ENCODE measurements at places on chromosomes 4 and X.

DNA sequence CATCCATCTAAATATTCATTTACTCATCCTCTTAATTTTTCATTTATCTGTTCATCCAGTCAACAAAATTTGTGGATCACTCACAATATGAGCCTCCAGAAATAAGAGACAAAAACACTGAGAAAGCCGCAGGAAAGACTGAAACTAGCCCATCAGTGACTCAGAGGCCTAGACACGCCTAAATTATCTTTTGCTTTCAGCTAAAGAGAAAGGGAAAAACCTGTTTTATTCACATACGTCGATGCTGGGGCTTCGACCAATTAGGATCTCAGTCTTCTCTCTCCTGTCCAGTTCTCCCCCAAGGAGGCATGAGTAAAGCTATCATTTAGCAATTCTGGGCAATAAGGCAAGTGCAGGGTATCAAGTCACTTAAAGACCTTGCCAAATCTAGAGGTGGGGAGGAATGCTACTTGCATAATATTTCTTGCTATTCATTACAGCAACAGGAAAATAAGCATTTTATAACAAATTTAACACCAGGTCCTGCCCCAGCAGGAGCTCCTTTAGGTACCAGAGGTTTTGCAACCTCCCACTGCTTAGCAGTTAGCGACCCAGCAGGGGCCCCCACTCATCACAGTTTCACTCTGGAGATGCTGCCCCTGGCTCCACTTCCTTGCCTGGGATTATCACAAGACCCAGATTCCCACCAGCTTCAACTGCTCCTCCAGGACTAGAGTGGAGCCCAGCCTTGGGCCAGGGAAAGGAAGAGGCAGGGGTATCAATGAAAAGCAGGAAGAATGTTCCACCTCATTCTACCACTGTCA, 30.1 kb upstream of the TMEM154 start:
- no peak for DNase-seq

DNA sequence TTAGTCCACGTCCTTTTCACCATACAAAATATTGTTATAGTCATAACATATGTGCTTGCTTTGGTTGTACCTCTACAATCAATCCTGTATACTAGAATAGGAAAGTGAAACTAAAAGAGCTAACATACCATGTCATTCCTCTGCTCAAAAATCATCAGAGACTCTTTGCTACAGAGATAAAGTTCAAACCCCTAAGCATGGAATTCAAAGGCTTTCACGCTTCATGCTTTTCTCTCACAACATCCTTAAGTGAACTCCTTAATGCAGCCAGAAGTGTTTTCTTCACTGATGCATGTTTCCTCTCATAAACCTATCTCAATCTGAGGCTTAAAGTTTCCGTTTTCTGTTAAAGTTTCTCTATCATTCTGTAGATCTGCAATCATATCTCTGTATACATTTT, 744.6 kb upstream of the IGFBP7 start:
- DNase-seq: no peak

GRCh38 chrX:40081679-40082068, 16.1 kb downstream of the BCOR start:
- no peak for DNase-seq

DNA sequence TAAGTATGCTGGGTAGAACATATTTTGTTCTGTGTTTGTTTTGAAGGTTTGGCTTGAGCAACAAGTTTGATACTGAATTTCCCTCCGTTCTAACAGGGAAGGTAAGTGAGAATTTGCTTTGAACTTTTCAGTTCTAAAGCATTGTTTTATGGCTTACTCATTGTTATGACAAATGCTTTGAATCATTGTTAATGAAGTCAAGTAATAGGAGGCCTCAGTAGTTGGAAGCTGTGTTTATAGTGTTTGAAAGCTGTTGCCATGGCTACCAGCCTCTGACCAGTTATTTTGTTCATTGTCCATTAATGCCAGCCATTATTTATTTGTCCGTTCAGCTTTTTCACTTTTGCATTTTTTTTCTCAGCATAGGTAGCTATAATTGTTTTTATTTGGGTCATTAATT, 14.4 kb downstream of the CHIC1 start:
- peak; percentile 74 for DNase-seq

DNA sequence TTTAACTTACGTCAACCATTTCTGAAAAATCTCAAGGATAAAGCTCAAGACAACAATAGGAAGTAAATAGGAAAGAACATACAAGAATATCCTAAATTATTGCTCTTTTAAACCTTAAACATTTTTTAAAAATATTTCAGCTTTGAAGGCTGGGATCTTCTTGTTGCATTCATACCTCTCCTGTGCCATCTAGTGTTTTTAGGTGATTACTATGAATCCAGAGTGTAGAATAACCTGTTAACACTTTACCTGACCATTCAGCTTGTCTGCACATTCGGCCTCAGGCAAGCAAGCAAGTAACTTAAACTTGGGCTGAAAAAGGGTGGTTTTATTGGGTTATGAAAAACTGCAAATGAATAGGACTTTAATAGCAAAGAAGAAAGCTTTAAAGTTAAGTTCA, 507.8 kb upstream of the INTU start:
- no peak for DNase-seq

DNA sequence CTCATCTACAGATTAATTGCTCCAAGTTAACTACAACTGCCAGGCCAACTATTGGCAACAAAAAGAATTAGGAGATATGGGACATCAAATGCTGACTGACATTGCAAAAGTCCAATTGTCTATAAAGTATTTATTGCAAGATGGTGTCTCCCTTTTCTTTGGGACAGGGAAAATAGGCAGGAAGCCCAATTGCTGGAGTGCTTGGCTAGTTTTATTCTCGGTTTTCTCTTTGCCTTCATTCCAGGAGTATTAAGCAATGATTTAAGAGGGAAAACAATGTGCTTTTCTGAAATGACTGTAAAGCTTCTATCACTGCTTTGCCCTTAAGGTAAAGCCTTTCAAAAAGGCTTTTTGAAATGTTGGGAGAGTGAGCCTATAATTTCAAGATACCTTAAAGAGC, 62.8 kb upstream of the DIAPH2 start:
- DNase-seq: no peak

DNA sequence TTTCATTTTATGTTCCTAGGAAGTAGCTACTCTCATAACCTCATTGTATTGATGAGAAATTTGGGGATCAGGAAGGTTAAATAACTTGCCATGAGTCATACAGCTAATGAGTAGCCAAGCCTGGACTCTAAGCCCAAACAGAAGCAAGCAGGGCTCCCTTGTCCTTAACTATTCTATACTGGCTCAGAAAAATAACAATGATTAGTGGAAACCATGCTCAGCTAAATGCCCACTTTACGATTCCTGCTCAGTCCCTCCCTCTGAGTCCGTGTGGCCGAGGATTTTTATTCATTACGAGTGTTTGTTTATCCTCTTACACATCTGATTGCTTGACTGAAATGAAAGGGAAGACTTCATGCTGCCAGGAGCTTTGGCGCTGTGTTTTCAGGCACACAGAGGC, 100.9 kb downstream of the SLC34A2 start:
- peak; percentile 5 for DNase-seq

DNA sequence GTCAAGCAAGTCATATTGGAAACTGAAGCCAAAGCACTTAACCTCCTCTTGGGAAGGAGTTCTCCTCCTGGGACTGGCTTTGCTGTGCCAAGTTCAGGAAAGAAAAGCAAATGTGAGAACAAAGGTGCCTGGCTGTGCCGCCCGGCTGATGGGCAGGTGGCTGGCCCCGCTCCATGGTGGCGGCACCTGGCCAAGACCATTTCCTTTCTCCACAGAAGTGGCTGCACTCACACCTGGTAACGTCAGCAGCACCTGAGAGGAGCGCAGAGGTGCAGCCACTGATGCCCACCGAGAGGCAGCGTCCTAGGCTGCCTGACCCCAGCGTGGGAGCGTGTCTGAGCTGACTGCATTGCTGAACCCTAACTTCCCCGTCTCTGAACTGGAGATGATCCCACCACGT, 54.3 kb downstream of the DCTD start:
- DNase-seq: no peak

- no peak for DNase-seq
Measured at GRCh38 chr4:148934926-148935578, 492.8 kb upstream of the NR3C2 start.

DNA sequence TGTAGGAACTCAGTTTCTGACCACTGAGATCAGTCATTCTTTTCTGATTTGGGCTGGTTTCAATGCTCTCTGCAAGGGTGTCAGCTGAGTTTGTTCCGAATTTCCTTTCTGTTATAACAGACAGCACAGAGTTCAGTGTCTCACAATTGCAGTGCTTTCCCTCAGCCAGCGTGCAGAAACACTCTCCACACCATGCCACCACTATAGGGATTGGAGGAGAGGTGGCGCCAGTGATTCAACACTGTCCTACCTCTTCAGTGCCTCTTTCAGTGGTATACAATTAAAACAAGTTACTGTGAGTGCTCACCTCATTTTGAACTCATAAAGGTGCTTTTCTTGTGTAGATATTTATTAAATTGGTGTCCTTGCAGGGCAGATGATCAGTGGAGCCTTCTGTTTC, 413.2 kb upstream of the CXorf51B start:
- no peak for DNase-seq

GRCh38 chr4:169342906-169343564, 72.3 kb upstream of the SH3RF1 start:
- peak; percentile 18 for DNase-seq

GRCh38 chr4:166092797-166093290, 219.8 kb downstream of the TLL1 start:
- DNase-seq: no peak

DNA sequence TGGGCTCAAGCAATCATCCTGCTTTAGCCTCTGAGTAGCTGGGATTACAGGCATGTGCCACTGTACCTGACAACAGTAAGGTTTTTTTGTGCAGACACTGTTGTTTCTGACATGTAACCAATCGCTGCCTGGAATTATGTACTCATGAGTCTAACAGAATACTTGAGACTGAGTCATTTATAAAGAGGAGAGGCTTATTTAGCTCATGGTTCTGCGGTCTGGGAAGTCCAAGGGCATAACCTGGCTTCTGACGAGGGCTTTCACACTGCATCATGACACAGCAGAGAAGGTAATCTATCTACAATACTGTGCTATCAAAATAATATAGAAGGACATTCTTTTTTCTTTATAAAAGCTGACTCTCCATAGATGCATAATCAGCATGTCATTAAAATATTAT, 115.5 kb upstream of the STOX2 start:
- no peak for DNase-seq

- DNase-seq: no peak
Measured at GRCh38 chr4:851701-852430, 25.9 kb upstream of the CPLX1 start.

DNA sequence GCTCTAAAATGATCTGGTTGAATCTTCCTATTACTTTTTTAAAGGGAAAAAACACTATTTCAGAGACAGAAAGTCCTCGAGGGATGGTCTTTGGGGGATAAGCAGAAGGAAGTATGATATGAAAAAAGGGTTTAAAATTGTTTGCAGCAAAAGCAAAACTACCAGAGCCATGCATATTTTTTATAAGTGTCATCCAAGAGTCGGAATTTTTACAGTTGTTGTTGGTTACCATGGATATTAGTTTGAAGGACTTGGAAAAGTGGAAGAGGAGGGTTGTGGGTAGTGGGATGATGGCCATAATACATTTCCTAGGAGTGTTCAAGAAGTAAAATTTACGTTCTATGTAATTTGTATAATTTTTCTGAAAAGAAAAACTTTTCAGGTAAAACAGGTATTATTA, 134.4 kb downstream of the PCDH7 start:
- no peak for DNase-seq

DNA sequence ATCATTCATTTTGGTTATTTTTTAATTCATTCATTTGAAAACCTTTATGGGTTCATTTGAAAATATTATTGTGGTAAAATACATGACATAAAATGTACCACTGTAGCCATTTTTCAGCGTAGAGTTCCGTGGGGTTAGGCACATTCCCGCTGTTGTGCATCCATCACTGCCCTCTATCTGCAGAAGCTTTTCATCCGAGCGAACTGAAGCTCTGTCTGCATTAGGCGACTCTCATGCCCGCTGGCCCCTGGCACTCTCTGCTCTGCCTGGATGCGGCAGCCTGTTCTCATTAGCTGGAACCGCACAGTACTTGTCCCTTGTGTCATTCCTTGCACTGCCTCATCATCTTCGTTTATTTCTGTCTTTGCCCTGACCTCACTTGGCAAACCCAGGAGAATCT, 17.5 kb downstream of the CFAP99 start:
- no peak for DNase-seq

DNA sequence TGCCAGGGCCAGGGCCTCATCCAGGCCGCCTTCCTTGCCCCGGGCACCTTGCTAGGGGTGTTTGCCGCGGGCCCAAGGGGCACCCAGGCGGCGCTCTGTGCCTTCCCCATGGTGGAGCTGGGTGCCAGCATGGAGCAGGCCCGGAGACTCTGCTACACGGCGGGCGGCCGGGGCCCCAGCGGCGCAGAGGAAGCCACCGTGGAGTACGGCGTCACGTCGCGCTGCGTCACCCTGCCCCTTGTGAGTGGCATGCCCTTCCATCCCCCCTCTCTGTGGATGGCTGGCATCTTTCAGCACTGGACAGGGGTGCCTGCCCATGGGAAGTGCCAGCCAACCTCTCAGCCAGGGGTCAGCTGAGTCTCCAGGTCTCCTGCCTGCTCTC, 3.6 kb downstream of the PLXNB3 start:
- DNase-seq: no peak

DNA sequence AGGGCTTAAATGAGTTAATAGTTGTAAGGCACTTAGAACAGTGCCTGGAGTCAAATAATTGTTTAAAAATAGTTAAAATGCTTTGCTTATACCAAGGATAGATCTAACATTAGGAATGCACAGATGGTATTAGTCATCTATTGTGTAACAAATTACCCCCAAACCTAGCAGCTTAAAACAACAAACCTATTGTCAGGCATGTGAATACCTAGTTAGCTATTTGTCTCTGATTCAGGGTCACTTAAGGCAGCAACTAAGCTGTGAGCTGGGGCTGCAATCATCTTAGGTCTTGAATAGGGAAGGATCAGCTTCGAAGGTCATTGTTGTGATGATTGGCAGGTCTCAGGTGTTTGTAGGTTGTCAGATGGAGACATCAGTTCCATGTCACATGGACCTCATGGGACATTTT, 42.4 kb upstream of the AGA start:
- DNase-seq: peak; percentile 85

- DNase-seq: peak; percentile 8
Measured at GRCh38 chr4:23889814-23890341, at the start of gene PPARGC1A. Gene PPARGC1A (minus strand): TSS chr4:23890047. CDS start chr4:23889957, 90 bp downstream.

GRCh38 chr4:140359562-140360427, 13.7 kb upstream of the SCOC start:
- peak; percentile 57 for DNase-seq

- peak; percentile 45 for DNase-seq
Measured at GRCh38 chr4:127631420-127631819, 1.3 kb upstream of the INTU start.

DNA sequence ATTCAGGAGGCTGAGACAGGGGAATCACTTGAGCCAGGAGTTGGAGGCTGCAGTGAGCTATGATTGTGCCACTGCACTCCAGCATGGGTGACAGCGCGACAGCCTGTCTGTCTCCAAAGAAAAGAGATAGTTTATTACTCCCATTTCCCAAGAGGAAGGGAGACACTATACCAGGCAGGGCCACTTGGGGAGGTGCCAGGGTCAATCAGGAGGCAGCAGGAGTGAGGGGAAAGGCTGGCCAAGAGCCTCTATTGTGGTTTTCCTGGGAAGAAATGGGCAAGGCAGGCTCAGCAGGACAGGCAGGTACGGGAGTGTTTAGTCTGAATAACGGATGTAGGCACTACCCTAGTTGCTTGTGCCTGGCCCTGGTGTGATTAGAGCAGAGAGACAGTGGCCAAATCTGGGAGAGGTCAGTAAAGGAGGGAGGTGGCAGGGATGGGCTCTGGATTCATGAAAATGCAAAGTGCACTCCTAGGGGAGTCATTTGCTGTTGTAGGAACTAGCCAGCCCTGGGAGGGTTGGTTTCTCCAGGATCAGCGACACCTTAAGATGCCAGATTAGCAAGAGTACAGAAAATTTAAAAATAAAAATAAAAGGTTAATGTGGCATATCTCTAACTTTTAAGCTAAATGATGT, 20.2 kb upstream of the CDKN2AIP start:
- no peak for DNase-seq

Data from HCEC 1CT (cell line).